Lung (tissue), 17 donors: ENCODE measurements at places on chromosomes 7 and 10. TPM values are rescaled to one million over a fixed set of nuclear protein-coding genes. Genes with fewer than 3 reads are reported as not detected.

The GIMAP4 gene
- 49.0 TPM for total RNA-seq

- H3K4me3 ChIP-seq: peak overlapping the region; percentile 16
- no peaks in the 10 kb centered on the region for H3K27me3 ChIP-seq
- no peak overlapping the region for H3K27ac ChIP-seq
- no peaks in the 10 kb centered on the region for H3K36me3 ChIP-seq
- DNase-seq: no peak
- no peaks in the 10 kb centered on the region for H3K4me1 ChIP-seq
Measured at GRCh38 chr7:149774237-149775175, 1.1 kb upstream of the ZNF467 start.

The KAZALD1 gene
- total RNA-seq: 8.2 TPM

The GRM3 gene
- total RNA-seq: not detected

GRCh38 chr7:140745266-140746058 lies 49.0 kb downstream of the NDUFB2 start:
- no peaks in the 10 kb centered on the region for H3K4me1 ChIP-seq
- no peak overlapping the region for H3K27ac ChIP-seq
- no peak overlapping the region for H3K4me3 ChIP-seq
- DNase-seq: no peak
- H3K36me3 ChIP-seq: peaks cover 6% of the 10 kb centered on the region
- H3K27me3 ChIP-seq: no peaks in the 10 kb centered on the region

- H3K36me3 ChIP-seq: no peaks in the 10 kb centered on the region
- no peaks in the 10 kb centered on the region for H3K27me3 ChIP-seq
- peaks cover 5% of the 10 kb centered on the region for H3K4me1 ChIP-seq
- no peak overlapping the region for H3K4me3 ChIP-seq
Measured at GRCh38 chr7:139823959-139824521, 5.0 kb upstream of the TBXAS1 start.

DNA sequence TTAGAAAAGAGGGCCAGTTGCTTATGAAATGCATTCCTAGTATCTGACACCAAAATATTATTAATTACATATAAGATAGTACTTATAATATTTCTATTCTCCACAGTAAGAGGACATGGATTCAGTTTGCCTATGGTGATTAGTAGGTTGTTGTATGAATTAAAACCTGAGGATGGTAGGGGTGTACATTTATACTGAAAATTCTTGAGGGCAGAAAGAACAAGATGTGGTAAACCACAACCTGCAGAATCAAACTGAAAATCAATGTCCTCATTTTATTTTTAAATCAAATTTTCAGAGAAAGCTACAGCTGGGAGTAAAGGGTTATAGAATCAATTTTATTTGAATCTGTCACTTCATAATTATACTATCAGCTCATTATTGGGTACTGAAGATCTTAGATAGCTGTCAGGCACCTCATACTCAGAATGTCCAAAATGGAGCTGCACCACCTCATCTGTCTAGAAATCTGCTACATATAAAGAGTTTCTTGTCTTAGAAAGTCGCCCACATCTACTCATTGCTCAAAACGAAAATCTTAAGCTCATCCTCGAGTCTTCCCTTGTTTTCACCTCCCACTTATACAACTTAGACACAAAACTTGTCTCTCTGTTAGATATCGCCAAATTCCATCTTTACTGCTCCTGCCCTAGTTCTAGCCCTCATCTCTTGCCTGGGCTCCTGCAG lies 65.4 kb downstream of the MYO3A start:
- no peaks in the 10 kb centered on the region for H3K4me1 ChIP-seq
- no peak overlapping the region for H3K4me3 ChIP-seq
- H3K36me3 ChIP-seq: no peaks in the 10 kb centered on the region
- no peak for DNase-seq

DNA sequence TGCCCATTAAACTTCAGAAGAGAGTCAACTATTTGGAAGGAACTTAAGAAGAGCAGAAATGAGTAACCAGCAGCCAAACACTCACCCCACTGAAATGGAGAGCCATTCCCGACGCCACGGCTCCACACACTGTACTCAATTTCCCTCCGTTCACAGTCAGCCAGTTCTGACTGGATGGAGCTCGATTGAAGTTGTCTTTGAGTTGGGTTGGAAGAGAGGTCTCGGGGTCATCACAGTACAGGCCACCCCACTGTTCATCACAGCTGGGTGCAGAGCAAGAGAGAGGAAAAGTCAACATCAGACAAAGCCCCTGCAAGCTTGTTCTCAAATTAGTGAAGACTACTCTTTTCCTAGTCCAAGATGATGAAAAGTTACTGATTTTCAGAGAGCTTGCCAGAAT lies 75.9 kb upstream of the SLC26A5 start:
- no peak for DNase-seq
- H3K27ac ChIP-seq: no peak overlapping the region
- H3K36me3 ChIP-seq: no peaks in the 10 kb centered on the region
- no peaks in the 10 kb centered on the region for H3K4me1 ChIP-seq

The NANOS1 gene
- total RNA-seq: 0.91 TPM

The NRF1 gene
- total RNA-seq: 19.0 TPM

DNA sequence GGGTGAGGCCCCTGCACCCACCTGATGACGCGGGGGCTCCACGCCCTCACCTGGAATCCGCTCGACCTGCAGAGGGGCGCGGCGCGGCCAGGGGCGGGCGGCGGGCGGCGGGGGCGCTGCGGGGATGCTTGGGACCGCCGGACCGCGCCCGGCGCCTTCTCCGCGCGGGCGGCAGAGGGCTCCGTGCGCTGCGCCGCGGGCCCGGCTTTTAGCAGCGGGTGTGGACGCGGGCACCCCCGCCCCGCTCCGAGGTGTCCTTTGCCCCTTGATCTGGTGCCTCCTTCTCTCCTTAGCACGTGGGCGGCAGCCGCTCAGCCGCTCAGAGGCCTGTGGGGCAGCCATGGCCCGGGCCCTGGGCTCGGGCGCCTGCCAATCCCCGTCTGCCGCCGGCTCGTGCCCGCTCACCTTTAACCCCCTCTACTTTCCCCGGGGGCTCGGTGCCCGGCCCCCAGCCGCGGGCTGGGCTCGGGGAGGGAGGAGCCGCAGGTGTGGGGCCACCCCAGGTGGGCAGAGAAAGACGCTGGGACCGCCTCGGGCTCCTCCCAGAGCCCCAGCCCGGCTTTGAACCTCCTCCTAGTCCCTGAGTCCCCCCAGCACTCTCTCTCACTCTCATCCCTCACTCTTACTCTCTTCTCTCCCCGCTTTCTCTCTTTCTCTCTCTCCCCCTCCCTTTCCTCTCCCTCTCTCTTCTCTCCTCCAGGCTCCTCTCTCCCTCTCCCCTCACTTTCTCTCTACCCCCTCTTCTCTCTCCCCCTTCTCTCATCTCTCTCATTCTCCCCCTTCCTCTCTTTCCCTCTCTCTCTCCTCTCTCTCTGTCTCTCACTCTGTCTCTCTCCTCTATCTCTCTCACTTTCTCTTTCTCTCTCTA lies 19.7 kb upstream of the VPS37D start:
- no peak for DNase-seq
- H3K27me3 ChIP-seq: no peaks in the 10 kb centered on the region
- H3K4me3 ChIP-seq: peak overlapping the region; percentile 10
- no peaks in the 10 kb centered on the region for H3K4me1 ChIP-seq
- no peak overlapping the region for H3K27ac ChIP-seq
- no peaks in the 10 kb centered on the region for H3K36me3 ChIP-seq

DNA sequence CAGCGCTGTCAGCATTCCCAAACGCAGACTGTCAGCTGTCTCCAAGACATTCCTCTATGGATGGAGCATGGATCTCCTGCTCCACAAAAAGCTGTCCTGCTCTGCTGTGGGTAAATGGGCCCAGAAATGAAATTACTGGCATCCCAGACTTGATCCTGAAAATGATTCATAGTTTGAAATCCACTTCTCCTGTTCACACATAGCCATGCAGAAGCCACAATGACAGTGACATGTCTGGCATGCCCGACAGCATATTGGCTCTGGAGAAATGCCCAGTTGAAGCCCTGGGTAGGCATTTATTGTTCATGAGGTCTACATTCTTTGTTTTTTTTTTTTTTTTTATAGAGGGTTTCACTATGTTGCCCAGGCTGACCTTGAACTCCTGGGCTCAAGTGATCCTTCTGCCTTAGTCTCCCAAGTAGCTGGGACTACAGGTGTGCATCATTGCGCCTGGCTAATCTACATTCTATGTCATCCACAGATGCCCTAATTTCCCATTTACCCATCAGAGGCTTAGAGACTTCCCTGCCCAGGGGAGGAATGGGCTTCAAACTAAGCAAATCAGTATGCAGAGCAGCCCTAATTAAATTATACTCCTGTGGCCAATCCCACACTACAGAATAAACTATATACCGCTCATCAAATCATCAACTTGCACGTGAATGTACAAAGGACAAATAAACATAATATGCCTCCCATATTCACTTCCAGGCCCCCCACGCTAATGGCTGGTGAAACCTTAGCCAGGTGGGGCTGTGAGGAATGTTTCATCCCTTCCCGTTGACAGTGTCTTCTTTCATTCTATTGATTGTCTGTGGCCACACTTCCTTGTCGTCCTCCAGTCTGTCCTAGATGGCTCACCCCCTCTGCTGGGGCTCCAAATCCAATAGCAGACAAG lies 61.8 kb upstream of the EEPD1 start:
- H3K36me3 ChIP-seq: no peaks in the 10 kb centered on the region
- DNase-seq: no peak

The SPDYE5 gene
- 0.28 TPM for total RNA-seq

GRCh38 chr10:15783941-15784636 lies 64.4 kb upstream of the ITGA8 start:
- H3K27me3 ChIP-seq: no peaks in the 10 kb centered on the region
- H3K36me3 ChIP-seq: peaks cover 21% of the 10 kb centered on the region
- no peak overlapping the region for H3K4me3 ChIP-seq
- peaks cover 2% of the 10 kb centered on the region for H3K4me1 ChIP-seq
- H3K27ac ChIP-seq: no peak overlapping the region
- DNase-seq: peak; percentile 26

The SLC16A9 gene
- total RNA-seq: 6.0 TPM

The SLC26A5 gene
- total RNA-seq: 0.77 TPM

The DYDC2 gene
- 8.6 TPM for total RNA-seq

DNA sequence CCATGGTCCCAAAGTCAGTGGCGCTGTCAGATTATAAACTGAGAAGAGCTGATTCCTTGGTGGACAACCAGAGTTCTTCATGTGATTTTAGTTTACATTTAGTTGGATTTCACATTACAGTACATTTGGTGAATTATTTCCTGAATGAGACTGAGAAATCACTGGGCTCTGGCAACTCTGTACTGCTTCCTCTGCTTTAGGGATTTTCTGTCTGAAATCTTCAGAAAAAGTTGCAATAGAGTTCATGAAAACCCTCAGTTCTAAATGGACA lies 242.6 kb downstream of the BICC1 start:
- H3K27me3 ChIP-seq: no peaks in the 10 kb centered on the region
- H3K27ac ChIP-seq: no peak overlapping the region
- H3K4me3 ChIP-seq: no peak overlapping the region
- no peak for DNase-seq
- no peaks in the 10 kb centered on the region for H3K36me3 ChIP-seq
- H3K4me1 ChIP-seq: peaks cover 22% of the 10 kb centered on the region

DNA sequence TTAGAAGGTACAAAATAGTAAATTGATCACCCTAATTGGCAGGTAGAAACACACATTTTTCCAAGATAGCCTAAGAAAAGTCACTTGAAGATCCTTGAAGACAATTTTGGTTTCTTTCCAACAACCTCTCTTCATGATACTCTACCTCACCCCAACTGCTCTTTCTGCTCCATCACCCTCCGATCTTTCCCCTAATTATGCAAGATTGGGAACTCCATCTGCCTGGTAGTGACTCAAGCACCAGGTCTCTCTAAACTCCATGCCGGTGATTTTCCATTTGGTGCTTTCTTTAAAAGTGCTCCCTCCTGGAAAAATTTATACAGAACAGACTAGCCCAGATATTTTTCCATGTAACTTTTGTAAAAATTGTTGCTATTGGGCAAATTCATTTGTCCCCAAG lies 1.1 kb upstream of the AKR1B1 start:
- no peak overlapping the region for H3K4me3 ChIP-seq
- H3K27me3 ChIP-seq: no peaks in the 10 kb centered on the region
- DNase-seq: no peak
- peaks cover 10% of the 10 kb centered on the region for H3K4me1 ChIP-seq
- no peak overlapping the region for H3K27ac ChIP-seq

The TMEM140 gene
- 16.1 TPM for total RNA-seq

DNA sequence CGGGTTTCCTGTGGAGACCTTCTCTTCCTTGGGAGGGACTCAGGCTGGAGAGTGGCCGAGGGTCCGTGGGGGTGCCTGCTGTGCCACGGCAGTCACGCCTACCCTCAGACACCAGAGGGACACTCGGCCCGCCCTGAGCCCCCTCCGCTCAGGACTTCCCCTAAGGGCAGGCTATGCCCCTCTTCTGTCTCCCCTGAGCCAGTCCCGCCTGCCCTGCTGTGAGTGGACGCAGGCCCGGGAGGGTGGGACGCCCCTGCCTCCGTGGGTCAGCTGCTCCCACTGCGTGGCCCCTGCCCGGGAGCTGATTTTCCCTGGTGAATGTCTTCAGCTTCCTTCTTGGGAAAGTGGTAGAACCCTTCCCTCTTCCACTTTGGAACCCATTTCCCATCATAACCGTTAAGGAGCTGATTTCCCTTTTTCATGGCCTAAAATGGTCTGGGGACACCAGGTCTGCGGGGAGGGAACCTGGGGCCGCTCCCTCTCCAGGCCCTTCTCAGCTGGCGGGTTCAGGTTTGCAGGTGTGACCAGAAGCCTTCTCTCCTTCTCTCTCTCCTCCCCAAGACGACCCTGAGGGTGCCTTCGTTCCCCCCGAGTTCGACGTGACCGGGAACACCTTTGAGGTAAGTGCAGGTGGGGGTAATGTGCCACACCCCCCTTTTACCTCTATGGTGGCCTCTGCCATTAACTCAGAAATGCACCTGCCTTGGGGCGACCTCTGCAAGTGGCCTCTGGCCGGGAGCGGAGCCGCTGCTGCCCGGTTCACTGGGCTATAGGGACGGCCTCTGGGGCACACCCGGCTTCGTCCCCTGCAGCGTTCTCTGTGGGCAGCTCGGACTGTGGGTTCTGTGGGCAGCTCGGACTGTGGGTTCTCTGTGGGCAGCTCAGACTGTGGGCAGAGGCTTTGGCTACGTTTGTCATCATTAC lies 7.9 kb downstream of the KNDC1 start:
- H3K27ac ChIP-seq: no peak overlapping the region
- H3K4me1 ChIP-seq: no peaks in the 10 kb centered on the region
- H3K4me3 ChIP-seq: no peak overlapping the region
- no peak for DNase-seq
- no peaks in the 10 kb centered on the region for H3K27me3 ChIP-seq
